ENCODE measurements at places on chromosomes 16 and 17.

GRCh38 chr16:88353691-88354090, 29.1 kb upstream of the ZNF469 start:
- DNase-seq: no peak

DNA sequence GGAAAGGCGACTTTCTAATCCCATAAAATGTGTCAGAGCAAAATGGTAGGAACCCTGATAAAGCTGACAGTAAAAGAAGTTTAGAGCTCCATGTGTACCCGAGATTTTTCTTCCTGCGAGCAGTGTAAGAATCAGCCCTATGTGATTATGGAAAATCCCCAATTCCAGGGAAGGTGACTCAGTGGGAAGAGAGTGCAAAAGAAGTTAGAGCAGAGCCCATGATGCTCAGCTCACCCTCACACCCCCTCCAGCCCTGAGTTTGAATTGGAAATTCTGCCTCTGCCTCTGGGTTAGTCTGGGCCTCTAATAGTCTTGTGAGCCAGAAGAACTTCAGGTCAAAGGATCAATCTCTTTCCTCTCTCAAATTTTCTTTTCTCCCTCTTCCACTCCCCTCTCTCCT, 12.5 kb downstream of the C17orf78 start:
- DNase-seq: no peak

DNA sequence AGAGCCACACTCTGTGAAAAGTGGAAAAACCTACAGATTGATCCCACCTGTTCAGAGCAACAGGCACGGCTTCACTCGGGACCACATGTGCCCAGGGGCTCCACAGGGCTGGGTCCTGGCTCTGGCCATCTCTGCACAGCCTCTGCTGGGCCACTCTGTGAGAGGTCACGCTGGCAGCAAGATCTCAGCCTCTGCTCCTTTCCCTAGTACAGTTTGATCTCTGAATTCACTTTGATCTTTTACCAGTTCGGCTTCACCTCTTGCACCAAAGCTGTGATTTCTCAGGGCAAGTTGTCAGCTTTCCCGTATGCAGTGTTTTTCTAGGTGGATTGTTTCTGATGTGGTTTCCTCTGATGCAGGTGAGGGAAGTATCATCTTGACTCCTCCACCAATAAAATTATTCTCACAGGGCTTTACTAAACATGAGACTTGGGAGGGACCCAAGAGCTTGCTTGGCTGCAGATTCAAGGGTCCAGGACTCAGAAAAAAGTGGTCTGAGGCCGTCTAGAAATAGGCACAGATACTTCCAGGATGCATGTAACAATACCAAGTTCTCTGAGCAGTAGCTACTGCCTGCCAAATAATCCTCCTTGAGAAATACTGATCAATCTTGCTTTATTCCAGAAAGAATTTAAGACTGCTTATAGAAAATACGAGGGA, 24.0 kb upstream of the ALDH3A1 start:
- DNase-seq: no peak

DNA sequence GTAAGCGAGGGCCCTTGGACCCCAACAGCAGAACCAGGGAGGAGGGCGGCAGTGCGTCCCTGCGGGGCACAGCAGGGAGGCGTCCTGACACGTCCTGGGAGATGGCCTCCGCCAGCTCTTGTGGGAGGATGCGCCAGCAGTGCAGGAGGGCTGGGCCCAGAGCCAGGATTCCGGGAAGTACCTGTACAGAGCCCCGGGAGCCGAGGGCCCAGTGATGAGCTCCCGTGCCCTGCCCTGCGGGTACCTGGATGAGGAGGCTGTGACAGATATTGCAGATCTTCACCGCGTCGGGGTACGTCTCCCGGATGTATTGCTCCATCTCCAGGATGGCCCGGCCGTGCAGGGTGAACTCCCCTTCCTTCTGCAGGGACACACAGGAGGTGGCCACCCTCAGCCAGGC, 23.1 kb downstream of the KDM8 start:
- no peak for DNase-seq

DNA sequence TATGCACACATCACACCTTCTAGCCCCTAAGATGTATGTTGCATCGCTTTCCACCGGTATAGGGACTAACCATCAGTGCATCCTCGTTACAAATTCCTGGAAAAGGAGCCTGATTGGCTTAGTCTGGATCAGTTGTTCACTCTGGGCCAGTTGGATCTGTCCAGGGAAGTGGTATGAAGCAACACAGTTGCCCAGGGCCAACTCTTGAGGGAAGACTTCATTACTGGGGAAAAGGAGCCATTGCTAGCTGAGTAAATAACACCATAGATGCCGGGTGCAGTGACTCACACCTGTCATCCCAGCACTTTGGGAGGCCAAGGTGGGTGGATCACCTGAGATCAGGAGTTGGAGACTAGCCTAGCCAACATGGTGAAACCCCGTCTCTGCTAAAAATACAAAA, 275.2 kb upstream of the RBFOX1 start:
- DNase-seq: no peak

GRCh38 chr16:82671741-82672140, 45.0 kb downstream of the CDH13 start:
- no peak for DNase-seq

GRCh38 chr17:74780443-74781238, 4.5 kb upstream of the NAT9 start:
- peak; percentile 66 for DNase-seq

- DNase-seq: peak; percentile 77
Measured at GRCh38 chr17:62671553-62671952, 44.1 kb downstream of the MRC2 start.

DNA sequence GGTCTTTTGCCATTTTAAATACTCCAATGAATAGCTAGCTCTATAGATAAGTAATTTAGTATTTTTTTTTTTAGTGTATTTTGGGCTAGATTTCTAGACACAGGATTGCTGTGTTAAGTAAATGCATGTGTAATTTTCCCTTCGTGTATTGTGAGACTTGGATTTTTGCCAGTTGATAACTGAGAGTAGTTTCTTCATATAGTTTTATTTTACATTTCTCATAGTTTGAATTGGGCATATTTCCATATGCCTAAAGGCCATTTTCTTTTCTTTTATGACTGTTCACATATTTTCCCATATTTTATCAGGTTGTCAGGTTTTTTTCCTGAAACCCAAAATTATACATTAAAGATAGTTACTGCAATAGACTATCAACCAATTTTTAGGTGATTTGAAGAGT, 59.4 kb downstream of the BPTF start:
- no peak for DNase-seq

- DNase-seq: peak; percentile 97
Measured at GRCh38 chr16:79286646-79287423, 313.7 kb downstream of the MAF start.

DNA sequence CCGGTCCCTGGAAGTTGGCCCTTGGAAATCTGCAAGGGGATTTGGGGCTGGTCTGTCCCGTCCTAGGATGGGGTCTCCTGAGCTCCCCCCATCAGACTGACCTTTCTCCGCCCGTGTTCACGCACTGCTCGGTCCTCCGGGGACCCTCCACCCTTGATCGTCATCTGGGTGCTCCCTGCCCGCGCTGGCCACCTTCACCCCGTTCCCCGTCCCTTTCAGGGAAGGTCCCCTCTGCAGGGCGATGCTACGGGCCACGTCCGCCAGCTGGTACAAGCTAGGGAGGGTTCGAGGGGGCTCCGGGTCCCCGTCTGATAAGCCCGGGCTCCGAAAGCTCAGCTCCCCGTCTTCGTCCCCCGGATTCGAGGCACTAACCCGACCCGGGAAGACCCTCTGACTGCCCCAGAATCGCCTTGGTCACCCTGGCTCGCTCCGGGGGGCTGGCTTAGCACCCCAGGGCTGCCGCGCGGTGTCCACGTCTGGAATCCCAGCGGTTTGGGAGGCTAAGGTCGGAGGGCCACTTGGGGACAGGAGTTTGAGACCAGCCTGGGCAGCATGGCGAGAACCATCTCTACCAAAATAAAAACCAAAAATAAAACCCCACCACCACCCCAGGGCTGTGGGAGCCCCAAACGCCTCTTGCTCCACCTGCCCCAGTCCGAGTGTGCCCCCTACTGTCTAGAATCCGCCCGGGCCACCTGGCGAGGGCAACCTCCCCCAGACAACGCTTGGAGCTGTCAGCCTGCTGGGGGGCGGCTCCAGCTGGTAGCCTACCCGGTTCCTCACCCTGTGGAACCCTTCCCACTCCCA, 1.1 kb upstream of the SLC43A2 start:
- peak; percentile 60 for DNase-seq

- no peak for DNase-seq
Measured at GRCh38 chr17:63398680-63399079, 47.4 kb downstream of the CYB561 start.

- no peak for DNase-seq
Measured at GRCh38 chr17:81338274-81339190, 43.4 kb upstream of the SLC38A10 start.

DNA sequence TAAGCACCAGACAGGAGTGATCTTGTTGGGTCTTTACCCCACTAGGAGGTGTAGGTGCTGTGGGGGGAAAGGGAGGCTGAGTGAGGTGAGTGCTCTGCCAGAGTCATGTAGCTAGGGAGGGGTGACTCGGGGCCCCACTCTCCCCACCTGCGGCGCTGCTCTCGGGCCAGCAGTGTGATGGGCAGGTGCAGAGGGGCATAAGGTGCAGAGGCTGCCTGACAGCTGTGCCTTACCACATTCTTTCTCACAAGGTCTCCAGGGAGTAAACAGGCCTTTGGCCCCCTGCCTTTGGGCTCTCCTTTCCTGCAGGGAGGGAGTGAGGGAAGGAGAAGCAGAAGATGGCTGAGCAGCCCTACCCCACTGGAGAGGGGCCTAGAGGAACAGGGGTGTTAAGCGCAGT, 4.5 kb upstream of the CNP start:
- no peak for DNase-seq

DNA sequence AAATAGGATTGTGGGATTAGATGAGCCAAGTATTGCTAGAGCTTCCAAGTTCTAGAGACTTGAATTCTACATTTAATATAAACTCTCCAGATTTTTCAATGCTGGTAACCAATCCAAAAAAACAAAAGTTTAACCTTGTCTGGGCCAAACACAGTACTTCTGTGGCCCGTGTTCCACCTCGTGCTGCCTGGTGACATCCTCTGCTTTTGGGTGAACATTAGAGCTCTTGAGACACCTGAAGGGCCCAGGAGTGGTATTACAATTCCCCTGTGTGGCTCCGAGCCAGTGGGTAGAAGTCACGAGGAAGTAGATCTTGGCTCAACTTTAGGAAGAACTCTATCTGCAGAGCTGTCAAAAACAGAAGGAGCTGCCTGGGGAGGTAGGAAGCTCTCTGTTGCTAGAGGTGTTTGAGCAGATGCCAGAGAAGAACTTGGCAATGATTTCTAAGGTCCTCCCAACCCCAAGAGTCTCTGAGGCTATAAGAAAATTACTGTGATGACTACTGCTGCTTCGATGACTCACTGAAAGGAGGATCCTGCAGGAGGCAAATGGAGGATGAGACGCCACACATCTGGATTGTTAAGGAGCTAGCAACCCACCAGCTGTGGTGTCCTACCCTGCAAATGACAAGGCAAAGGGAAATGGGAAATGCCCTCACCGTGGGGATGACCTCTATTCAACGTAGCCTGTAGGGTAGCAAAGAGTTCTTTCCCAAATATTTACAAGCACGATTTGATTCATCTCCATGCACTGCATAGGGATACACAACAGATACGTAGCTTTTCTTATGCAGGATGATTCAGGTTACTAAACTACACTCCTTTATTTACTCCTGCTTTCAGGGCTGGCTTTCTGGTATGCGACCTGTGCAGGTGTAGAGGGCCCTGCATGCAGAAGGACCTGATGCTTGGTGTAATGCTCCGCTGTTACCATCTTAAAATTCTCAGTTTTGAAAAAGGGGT, 45.8 kb upstream of the GAS7 start:
- DNase-seq: no peak

- DNase-seq: no peak
Measured at GRCh38 chr16:55351936-55352335, 27.9 kb downstream of the IRX6 start.

DNA sequence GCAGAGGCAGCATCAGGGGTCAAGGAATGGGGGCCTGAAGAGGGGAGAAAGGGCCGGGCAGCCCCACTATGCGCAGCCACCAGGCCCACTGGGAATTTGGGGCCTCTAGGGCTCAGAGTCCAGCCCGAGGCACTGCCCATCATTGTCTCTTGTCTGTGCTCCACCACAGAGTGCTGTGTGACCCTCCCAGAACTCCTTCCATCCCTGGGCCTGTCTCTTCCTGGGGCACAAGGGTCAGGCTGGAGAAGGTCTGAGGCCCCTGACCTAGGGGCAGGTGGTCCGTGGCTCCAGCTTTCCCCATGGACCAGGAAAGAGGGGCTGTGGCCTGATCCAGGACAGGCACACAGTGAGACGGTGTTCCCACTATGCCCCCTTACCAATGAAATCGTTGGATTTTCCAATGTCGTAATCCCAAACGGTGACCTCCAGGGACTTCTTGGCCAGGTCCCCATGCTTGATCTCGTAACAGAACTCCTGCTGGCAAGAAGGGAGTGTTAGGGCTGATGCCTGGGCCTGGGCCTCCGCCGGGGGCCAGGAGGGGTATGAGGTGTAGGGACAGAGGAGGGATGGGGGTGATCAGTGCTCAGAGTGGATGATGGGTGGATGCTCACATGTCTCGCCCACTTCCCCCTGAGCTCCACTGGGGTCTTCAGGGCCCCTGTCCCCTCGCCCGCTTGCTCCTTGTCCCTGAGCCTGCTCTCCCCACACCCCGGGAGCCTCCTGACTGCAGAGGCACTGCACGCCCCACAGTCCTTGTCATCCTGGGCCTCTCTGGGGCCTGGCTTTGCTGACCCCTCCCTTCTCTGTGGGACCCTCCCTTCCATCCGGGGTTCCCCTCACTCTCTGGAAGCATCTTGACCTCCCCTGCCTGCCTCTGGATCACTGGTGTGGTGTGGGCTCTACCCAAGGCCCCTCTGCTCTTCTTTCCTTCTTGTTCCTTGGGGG, 10.7 kb downstream of the SCGB1C2 start:
- no peak for DNase-seq

GRCh38 chr17:11241611-11242226, 706 bp downstream of the SHISA6 start:
- DNase-seq: no peak

DNA sequence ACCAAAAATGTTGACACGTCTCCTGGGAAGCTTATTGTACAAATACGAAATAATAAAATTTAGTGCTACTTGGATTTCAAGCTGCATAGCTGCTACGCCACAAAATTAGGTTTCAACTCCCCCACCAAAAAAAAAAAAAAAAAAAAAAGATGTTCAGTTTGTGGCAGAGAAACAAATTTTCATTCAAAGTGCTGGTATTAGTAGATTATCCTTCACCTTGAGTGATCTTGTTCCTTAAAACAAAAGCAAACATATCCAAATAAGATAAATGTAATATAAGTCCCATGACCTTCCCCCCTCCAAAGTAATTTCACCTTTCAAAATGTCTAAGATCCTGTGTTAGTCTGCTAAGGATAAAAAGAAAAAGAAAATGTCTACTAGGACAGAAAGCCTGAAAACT, 2.2 kb downstream of the TOB1 start:
- DNase-seq: no peak
